Activated naive CD4-positive, alpha-beta T cell treated with anti-CD3 and anti-CD28 coated beads, Interleukin-2, amount 50 U/mL, for 72 hours (primary cell): ENCODE measurements at places on chromosomes 11 and 22.

- DNase-seq, result no peak
Measured at GRCh38 chr22:27204817-27205216, 547.4 kb downstream of the MIAT start.

GRCh38 chr11:74018331-74019005 lies 9.6 kb upstream of the UCP3 start:
- DNase-seq, result no peak

DNA sequence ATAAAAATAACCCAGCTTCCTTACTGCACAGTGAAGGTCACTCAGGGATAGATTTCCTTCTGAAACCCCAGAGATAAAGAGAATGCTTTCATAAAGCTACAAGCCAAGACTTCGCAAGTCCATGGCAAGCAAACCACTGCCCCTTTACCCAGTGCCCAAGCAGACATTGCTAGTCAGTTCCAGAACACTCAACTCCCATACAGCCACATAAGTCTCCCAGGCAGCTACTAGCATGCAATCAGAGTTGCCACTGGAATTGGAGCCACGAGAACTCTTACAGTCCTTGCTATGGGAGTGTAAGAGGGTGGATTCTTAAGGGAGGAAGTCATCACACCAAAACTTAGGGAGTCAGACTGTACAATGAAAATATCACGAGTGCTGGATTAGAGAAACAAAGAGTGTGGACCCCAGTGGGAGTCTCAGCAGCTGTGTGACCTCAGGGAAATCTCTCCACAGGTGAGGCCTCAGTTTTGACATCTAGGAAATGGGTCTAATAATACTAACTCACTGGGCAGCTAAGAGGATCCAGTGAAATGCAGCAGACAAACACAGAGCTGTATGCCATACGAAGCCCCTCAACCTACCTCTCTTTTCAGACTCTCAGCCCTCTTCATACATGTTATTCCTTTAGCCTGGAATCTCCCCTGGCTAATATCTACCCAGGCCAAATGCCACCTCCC lies 526.6 kb downstream of the MN1 start:
- DNase-seq, result no peak

DNA sequence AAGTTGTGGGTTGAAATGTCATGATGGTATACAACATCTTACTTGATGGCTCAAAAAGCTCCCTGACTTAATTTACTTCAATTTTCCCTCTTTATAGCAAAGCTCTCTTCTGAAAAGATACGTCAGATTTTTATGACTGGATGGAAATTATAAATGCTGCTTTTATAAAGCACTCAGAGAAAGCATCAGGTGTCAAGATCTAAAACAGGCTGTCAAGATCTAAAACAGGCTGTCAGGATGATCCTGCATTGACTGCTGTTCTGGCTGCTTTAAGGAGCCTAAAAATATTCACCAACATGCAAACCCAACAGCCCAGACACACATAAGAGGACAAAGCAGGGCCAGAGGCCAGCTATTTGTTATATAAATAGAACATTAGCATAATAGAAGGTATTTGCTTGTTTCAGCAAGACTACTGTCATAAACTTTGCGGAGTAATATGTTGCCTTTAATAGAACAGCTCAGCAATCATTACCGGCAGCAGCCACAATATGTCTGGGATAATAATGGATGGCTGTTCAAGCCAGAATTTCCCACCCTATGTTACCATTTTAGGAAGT lies 77.3 kb upstream of the ANO5 start:
- no peak for DNase-seq

DNA sequence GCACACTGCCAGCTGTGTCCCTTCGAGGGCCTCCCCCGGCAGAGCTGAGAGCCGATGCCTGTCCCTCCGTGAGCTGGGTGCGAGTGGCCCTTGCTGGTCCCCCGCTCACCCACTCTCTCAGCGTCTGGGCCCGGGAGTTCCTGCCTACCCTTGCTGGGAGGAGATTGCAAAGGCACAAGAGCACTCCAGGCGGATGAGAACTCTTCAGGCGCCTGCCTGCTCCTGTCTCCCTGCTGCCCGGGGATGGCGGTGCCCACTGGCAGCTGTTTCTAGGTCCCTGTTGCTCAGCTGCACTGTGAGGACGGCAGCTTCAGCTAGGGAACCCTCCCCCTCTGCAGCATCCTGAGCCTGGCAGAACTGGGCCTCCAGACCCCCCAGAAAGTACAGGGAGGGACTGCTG lies 61.1 kb downstream of the FLRT1 start:
- DNase-seq, result no peak

GRCh38 chr22:50481440-50482106 lies at the start of gene ADM2:
ADM2 (plus strand) TSS chr22:50481543; CDS start chr22:50481848, 305 bp downstream.
- DNase-seq, result peak; percentile 71

DNA sequence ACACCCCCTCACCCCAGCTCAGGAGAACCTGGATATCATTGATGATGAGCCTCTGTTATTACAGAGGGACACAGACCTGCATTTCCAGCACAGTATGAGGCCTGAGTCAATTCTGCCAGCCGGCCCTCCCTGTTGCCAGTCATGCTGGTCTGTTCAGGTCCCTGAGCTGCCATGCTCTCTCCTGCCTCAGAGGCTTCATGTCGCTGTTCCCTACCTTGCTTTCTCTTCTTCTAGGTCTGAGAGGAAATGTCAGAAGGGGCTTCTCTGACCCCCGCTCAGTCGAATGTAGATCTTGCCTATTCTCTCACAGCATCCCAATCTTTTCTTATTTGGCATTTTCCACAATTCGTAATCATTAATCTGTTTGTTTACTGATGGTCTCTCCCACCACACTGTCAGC lies 21.8 kb upstream of the ABCC8 start:
- DNase-seq, result no peak

GRCh38 chr11:9853929-9854552 lies 190.2 kb downstream of the SWAP70 start:
- no peak for DNase-seq

DNA sequence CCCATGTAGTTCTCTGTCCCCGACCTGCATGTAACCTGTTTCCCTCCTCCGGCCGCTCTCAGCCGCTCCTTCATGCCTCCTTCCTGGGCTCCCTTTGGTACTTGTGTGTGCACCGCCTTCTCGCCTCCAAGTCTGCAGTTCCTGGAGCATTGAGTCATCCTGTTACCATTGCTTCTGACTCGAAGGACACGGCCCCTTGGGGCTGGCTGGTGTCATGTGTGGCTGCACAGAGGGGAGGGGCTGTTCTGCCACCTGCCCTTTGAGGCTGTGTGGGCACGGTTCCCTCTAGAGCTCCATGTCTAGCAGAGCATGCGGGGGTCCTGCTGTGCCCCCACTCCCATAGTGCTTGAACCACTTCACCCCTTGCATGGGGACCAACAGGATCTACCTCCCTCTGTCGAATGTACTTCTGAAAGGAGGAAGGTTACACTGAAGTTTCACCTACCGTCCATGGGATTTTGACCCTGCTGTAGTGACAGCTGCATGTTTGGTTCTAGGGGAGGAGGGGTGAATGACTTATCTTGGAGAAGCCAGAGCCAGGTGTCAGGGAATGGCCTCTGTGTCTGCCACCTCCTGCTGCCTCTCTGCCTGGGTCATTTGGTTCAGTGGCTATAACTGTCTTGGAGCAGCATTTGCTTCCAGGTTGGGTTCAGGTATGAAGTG lies 39.6 kb downstream of the BCR start:
- DNase-seq, result peak; percentile 71

DNA sequence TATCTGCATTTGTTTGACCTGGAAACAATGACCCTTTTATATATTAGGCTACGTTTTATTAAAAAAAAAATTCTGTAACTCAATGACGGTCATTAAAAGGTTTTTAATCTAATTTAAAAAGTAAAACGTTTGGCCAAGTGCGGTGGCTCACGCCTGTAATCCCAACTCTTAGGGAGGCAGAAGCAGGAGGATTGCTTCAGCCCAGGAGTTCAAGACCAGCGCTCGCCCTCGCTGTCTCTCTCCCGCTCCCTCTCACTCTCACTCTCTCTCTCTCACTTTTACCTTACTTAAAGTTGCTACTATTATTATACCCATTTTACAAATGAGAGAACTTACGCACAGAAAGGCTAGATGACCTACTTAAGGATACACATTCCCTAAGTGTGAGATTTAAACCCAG lies 814 bp upstream of the NARS2 start:
- DNase-seq, result no peak

GRCh38 chr11:31958076-31958735 lies 132.7 kb upstream of the RCN1 start:
- DNase-seq, result peak; percentile 79

- DNase-seq, result no peak
Measured at GRCh38 chr22:48675830-48676145, 1151.9 kb downstream of the BRD1 start.

DNA sequence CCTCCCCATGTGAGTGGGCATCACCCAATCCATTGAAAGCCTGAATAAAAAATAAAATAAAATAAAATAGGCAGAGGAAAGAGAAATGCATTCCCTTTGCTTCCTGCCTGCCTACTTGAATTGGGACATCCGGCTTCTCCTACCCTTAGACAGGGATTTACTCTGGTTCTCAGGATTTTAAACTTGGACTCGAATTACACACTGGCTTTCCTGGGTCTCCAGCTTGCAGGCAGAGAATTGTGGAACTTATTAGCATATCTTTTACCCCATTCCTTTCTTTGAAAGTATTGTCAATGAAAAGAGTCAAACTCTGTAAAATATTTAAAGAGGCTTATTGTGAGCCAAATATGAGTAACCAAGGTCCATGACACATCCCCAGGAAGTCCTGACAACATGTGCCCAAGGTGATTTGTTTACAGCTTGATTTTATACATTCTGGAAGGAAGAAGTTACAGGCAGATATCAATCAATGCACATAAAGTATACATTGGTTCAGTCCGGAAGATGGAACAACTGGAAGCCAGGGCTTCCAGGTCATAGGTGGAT lies 78.4 kb upstream of the CCDC90B start:
- no peak for DNase-seq

DNA sequence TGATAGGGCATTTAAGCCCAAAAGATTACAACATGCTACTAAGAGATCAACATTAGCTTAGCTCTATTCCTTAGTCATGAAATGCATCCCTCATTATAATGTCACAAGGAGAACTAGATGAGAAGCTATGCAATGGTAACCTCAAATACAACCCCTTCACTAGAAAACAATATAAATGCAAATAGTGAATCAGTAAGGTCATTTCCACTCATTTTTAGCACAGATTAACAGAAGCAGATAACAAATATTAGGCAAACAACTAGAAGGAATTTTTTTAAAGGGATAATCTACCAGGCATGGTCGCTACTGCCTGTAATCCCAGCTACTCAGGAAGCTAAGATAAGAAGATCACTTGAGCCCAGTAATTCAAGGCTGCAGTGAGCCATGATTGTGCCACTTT lies 28.2 kb downstream of the SIK3 start:
- DNase-seq, result no peak

GRCh38 chr11:12706545-12707499 lies 32.6 kb downstream of the TEAD1 start:
- no peak for DNase-seq

DNA sequence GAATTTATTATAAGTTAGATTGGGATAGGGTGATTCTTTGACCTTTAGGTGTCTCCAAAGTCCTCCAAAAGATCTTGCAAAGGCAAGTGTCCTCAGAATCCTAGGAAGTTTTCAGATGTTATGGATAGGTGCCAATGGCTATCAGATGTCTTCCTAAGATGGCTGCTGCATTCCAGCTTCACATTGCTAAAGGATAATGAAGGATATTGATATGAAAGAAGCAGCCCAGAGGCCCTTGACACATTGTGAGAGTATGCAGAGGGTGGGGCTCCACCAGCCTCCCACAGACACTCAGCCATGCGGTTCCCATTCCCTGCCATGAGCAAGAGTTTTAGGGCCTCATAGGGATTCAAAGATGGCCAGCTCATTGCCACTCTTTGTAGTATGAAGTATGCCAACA lies 22.3 kb upstream of the GLYATL2 start:
- DNase-seq, result no peak

DNA sequence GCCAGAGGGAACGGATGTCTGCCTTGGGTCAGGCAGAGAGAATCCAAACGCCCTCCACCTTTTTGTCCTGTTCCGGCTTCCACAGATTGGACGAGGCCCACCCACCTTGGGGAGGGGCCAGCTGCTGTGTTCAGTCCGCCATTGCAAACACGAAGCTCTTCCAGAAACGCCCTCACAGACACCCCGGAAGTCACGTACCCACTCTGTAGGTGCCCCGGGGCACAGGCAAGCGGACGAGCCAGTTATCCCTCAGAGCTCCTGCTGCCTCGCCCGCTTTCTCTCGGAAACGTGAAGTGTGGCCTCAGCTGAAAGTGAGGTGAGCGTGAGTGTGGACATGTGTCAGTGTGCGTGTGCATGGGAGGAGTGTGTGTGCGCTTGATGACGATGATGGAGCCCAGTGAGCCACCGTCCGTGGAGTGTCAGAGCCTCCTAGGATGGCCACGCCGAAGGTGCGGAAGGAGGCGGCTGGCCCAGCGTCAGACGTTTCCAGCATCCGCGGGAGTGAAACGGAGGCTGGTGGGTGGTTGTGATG lies 869.2 kb downstream of the TBC1D22A start:
- no peak for DNase-seq

- no peak for DNase-seq
Measured at GRCh38 chr22:23055449-23056179, 14.7 kb upstream of the GNAZ start.

- DNase-seq, result peak; percentile 51
Measured at GRCh38 chr11:129639300-129639699, 176.3 kb upstream of the TMEM45B start.

- DNase-seq, result no peak
Measured at GRCh38 chr22:45836418-45837169, 140.4 kb downstream of the WNT7B start.

- no peak for DNase-seq
Measured at GRCh38 chr22:35517207-35517606, 23.4 kb upstream of the RASD2 start.

DNA sequence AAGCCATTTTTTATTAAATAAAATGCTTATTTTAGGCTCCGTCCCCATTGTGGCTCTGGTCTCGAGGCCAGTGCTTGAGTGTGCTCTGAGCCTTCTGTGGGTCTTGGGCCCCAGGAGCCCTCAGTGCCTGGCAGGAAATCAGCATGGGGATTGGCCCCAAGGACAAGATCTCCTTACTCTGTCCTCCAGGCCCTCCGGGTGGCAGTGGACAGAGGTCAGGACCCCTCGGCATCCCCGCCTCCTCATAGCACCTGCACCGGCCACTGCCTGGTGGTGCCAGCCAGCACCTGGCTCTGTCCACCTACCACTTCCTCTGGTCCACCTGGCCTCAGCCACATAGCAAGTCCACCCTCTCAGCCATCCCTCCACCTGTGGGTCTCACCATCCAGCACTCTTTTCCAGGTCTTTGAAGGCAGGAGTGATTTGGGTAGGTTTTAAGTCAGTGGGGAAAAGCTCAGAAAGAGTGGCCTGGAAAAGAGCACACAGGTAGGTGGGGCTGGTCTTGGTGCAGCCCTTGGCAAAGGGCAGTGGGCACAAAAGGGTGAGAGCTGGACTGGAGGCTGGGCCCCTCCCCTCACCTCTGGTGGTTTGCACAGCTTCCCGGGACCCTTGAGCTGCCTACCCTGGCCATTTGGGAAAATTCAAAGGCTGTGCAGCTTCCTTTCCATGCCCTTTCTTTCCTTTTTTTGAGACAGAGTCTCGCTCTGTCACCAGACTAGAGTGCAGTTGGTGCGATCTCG lies 3.5 kb downstream of the CLDN5 start:
- no peak for DNase-seq

GRCh38 chr11:121929581-121929980 lies 186.4 kb downstream of the BLID start:
- no peak for DNase-seq
